ENCODE measurements at places on chromosomes 2 and 18.

DNA sequence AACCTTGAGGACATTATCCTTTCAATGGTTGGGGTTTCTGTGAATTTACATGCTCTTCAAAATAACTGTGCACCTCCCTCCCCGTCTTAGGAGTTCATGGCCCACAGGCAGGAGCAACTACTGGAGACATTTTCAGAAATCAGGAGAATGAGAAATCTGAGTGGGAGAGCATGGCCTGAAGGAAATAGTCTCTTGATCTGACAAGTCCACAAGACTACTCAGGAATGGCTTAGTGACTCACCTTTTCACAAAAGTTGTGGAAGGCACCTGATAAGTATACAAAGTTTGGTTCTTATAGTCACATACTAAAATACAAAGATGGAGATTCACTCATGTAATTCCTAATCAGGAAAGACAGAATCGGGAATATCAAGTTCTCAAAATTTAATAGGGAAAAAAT lies 83.6 kb upstream of the NCKAP5 start:
- DNase-seq, result no peak

DNA sequence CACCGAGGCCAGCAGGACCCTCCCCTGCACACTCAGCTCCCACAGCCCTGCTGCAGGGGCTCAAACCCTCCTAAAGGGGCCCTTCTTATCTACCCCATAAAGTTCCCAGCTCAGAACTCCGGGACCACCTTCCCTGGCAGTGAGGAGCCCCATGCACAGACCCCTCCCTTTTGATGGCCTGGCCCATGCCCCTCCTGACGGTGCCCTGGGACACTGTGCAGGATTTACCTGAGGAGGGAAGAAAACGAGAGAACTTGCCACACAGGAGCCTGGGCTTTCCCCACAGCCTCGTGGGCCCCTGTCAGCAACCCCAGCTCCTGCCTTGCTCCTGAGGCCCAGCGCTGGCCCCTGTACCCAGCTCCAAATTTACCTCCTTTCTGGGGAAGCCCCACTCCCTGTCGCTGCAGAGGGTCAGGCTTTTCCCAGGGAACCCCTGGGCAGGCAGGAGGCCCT lies 206.3 kb upstream of the SALL3 start:
- DNase-seq, result no peak

DNA sequence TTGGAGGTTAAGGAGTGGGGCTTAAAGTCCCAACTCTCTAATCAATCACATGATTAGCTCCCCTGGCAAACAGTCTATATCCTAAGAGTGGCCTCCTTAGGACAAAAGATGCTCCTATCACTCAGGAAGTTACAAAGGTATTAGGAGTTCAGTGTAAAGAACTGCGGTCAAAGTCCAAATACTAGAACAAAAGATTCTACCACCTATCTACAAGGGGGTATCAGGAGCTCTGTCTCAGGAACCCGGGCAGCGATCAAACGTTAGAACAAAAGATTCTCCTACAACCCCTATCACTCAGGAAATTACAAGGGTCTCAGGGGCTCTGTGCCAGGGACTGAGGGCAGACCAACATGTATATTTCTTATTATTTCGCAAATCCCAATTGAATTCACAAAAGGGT lies 58.0 kb downstream of the DTNB start:
- no peak for DNase-seq

- peak; percentile 78 for DNase-seq
Observed at GRCh38 chr2:216163518-216163917, 54.4 kb downstream of the XRCC5 start.

DNA sequence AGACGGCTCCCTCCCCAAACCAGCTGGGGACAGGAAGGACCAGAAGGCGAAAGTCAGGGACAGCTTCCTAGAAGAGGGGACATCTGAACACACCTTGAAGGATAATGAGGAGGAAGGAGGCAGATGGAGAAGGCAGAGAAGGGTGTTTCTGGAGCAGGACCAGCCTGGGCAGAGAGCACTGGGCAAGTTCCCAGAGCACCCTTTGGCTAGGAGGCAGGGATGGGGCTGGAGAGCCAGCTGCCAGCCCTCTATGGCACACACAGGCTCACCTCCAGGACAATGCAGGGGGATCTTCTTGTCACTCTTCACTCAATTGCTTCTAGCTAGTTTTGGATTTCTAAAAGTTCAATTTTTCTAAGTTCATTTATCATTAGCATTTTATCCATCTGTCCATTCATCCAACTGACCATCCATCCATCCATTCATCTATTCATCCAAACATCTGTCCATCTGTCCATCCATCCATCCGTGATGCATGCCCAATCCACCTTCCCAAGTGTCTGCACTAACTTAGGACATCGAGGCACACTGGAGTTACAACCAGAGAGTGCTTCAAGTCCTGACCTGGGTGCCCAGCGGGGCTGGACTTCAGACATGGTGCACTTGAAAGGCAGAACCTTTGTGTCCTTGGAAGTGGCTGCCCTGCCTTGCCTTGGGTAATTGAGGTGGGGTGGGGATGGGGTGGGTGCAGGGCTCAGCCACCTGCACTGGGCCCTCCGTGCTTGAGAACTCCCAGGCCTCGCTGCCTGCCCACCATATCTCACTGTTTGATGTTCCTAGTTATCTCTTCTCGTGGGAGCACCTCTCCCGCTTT lies 42.5 kb downstream of the INHBB start:
- DNase-seq, result no peak

GRCh38 chr18:61569176-61569892 lies 236.1 kb downstream of the CDH20 start:
- DNase-seq, result peak; percentile 93

GRCh38 chr2:157990173-157990572 lies 111.5 kb upstream of the UPP2 start:
- DNase-seq, result peak; percentile 67

- peak; percentile 85 for DNase-seq
Observed at GRCh38 chr2:37376421-37377186, 32.2 kb downstream of the QPCT start.

Measured in astrocyte of the hippocampus (primary cell).